ENCODE measurements at places on chromosomes 5 and 9. TPM values are rescaled to one million over a fixed set of nuclear protein-coding genes. Genes with fewer than 3 reads are reported as not detected.

The PCDHB12 gene
- total RNA-seq: 2.8 TPM

The SLC23A1 gene
- 4.4 TPM for total RNA-seq

GRCh38 chr9:13295556-13295955, 16.1 kb upstream of the MPDZ start:
- no peak for DNase-seq

DNA sequence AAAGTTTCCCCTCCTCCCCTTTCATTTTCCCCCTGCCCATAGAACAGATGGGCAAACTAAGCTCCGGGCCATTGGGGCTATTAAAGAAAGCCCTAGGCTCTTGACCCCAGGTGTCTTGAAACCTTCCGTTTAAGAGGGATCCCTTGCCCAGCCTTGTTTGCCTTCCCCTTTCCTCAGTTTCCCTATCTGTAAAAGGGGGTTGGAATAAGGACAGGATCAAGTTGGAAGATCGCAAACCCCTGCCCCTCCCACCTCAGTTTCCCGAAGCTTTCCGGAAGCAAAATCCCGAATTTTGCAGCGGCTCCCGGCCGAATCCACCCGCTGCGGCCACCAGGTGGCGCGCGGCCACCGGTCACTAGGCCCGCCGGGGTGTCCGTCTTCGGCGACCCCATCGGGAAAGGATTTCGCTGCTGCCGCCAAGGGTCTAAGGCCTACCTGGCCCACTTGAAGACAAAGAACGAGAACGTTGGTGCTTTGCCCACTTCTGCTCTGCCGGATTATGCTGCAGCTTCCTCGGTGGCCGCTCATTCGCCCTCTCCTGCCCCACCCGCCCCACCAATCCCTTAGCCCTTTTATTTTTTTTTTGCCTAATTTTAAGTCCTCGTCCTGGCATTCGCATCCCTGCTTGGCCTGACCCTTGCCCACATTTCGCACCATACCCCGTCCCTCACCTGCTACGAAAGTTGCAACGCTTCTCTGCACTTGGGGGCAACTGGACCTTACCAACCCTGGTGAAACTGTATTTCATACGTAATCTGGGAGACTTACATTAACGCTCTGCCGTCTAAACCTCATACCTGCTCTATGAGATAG, 962 bp upstream of the NR6A1 start:
- DNase-seq: peak; percentile 87

- no peak for DNase-seq
Measured at GRCh38 chr9:120768886-120769285, 24.3 kb downstream of the FBXW2 start.

DNA sequence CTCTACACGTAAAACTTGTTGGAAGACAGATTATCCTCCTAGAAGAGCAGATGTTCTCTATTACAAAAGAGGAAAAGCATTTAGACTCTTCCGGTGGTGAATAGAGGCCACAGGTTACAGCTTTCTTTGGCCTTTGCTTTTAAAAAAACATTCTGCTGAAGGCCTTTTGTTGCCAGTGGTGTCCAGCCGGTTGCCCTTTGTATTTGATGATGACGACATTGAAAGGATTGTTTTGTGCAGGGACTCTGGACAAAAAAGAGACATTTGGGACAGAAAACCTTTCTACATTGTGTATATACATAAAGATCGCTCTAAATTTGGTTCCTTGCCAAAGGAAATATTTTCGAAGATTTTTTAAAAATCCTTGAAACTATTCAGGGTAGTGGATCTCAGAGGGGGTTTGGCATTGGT, 180.3 kb downstream of the C9orf152 start:
- DNase-seq: peak; percentile 54
